ENCODE measurements at places on chromosomes 1 and 21.

- no peak for DNase-seq
Observed at GRCh38 chr1:116379057-116379630, 6.1 kb downstream of the ATP1A1 start.

DNA sequence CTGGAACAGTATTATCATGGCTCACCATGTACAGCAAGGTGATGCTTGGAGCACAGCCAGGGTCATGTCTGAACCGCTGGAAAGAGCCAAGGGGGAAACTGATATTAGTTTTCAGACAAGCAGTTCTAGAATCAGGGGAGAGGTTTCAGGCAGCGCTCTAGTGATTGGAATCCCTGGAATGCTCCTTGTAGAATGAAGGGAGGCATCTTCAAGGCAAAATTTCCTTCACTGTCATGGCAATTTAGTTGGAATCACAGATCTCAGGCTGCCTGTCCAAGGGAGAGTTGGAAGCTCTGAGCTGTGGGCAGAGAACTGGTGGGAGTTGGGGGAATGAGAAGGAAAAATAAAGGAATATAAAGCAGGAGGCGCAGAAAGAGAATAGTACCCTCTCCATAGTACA is 737.1 kb downstream of the PTPRU start:
- no peak for DNase-seq

- no peak for DNase-seq
Observed at GRCh38 chr1:16967095-16967575, 13.3 kb downstream of the MFAP2 start.

DNA sequence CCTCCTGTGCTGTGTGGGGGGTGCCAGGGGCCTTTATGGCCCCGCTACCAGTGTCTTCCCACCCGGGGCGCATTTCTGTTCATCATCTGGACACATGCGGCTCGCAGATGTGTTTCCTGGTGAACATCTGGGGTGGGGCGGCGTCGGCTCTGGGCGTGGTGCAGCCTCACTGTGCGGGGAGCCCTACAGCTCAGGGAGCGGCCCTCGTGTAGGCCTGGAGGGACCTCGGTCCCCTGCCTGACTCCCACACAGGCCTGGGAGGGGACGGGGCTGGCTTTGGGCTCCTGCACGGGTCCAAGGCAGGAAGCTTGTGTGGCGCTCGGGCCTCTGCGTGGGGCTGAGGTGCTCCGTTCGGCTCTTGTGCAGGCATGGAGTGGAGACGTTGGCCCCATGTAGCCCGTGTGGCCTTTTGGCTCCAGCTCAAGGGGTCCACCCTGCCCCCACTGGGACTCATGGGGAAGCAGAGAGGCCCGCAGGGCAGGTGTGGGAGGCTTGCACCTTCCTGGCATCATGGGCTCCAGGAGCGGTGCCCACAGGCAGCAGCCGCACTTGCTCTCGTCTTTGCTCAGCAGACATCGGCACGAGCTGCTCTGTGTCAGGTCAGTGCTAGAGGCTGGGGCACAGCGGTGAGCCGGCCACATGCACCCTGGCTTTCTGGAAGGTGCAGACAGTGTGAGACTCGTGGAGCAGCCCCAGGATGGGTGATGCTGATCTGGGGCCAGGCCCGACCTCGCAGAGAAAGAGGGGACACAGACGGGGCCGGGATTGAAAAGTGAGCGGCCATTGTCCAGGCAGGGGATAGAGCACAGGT is 90.1 kb upstream of the ACTRT2 start:
- DNase-seq: no peak

GRCh38 chr1:153549741-153550397 is 811 bp upstream of the S100A3 start:
- no peak for DNase-seq

GRCh38 chr1:198606020-198606438 is 32.8 kb upstream of the PTPRC start:
- no peak for DNase-seq
